A172 (cell line): ENCODE measurements at places on chromosomes 6 and 20. TPM values are rescaled to one million over a fixed set of nuclear protein-coding genes. Genes with fewer than 3 reads are reported as not detected.

DNA sequence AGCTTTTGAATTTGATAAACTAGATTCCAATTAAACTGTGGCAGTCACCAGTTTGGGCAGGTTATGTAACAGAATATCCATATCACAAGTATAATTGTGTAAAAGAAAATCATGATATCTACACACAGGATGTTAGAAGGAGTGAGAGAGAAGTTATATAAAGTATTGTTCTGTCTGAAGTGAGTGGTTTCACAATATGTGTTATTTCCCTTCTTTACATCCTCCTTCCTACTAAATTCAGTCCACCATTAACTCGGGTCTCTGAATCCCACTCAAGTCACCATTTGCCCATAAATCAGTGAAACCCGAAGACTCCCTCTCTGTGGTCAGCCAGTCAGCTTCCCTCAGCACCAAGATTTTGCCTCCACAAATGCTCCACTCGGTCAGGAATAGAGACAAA, 796 bp downstream of the HLA-DQB1 start:
- no peak for DNase-seq

The PARD6B gene
- 3.2 and 4.7 TPM in 2 replicates for total RNA-seq

The CDH26 gene
- not detected in 2 replicates for total RNA-seq

The NKX2-4 gene
- not detected in 2 replicates for total RNA-seq

- DNase-seq: no peak
These were observed 117.2 kb downstream of the SOBP start for GRCh38 chr6:107607116-107607515.

DNA sequence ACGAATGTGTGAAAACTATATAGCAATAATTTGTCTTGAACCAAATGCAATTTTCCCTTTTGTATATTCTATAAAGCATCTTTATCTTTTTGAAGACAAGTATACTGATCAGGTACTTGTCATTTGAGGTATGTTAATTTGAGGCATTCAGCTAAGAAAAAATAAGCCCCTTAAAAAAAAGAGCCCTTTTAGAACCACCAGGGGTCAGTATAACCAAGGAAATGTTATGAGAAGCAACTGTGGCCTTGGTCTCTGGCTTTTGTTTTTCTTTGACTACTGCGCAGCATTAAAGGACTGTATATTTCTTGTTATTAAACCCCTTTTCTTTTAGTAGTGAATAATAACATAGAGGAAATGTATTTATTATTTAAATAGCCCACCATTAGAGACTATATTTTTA, 43.1 kb downstream of the CD109 start:
- peak; percentile 55 for DNase-seq

The UBE2C gene
- 206 and 210 TPM in 2 replicates for total RNA-seq

- DNase-seq: no peak
These were observed 296.2 kb downstream of the RIMS1 start for GRCh38 chr6:72182337-72183246.

- peak; percentile 44 for DNase-seq
These were observed 38.3 kb upstream of the SLC32A1 start for GRCh38 chr20:38685853-38686473.
